Liver (tissue), 10 donors: ENCODE measurements at places on chromosomes 11 and 22. TPM values are rescaled to one million over a fixed set of nuclear protein-coding genes. Genes with fewer than 3 reads are reported as not detected.
A peak's percentile ranks its signal among the peaks of the same experiment; 100 is the strongest.

- no peak for DNase-seq
Observed at GRCh38 chr11:100930185-100930778, 199.3 kb downstream of the PGR start.

GRCh38 chr11:76885390-76886097, 24.8 kb downstream of the ACER3 start:
- DNase-seq: no peak

DNA sequence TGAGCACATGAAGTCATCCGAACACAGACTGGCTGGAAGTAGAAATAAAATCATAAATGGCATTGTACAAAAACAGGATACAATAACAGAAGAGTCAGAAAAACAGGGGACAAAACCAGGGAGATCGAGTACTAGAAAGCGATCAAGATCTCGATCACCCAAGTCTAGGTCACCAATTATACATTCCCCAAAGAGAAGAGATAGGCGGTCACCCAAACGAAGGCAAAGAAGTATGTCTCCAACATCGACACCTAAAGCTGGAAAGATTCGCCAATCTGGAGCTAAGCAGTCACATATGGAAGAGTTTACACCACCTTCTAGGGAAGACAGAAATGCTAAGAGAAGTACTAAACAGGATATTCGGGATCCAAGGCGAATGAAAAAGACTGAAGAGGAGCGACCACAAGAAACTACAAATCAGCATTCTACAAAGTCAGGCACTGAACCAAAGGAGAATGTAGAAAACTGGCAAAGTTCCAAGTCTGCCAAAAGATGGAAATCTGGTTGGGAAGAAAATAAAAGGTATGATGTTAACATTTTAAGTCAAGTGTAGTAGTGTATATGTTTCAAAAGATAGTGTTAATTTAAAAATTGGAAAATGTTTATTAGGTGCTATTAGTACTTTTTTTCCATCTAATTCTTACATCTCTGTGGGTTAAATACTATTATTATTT, 9.4 kb downstream of the PCF11 start:
- no peak for DNase-seq

GRCh38 chr22:50174382-50175190, 4.1 kb downstream of the PANX2 start:
- DNase-seq: no peak

GRCh38 chr11:68839911-68840641, 1.6 kb downstream of the CPT1A start:
- no peak for DNase-seq

GRCh38 chr11:17387811-17388210, 648 bp downstream of the KCNJ11 start:
- DNase-seq: no peak

GRCh38 chr11:8325591-8326304, 62.1 kb upstream of the LMO1 start:
- DNase-seq: no peak

GRCh38 chr11:70895366-70895670, 357.1 kb downstream of the SHANK2 start:
- no peak for DNase-seq

DNA sequence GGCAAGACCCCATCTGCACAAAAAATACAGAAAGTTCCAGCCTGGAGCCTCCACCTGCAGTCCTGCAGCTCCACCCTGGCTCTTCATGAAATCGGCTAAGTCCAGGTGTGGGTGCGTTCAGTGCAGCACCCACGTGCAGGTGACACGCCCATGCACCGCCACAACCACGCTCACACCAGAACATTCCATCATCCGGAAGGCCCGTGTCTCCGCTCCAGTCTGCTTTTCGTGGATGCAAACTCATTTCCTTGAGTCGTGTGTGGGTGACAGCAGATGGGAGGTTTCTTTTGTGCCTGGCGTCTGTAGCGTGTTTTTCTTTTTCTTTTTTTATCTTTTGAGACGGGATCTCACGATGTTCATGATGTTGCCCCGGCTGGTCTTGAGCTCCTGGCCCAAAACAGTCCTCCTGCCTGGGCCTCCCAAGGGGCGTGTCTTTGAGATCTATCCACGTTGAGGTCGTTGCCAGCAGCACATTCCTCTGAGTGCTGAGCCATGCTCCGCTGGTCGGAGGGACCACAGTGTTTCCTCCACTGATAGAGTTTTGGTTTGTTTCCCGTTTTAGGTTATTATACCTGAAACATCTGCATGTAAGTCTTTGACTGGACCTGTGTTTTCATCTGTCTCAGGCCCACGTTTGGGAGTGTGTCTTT, 7.2 kb downstream of the PTDSS2 start:
- no peak for DNase-seq

- DNase-seq: no peak
Observed at GRCh38 chr11:122071709-122072202, 44.3 kb downstream of the BLID start.

- DNase-seq: no peak
Observed at GRCh38 chr11:35608502-35608901, 9.8 kb upstream of the FJX1 start.

DNA sequence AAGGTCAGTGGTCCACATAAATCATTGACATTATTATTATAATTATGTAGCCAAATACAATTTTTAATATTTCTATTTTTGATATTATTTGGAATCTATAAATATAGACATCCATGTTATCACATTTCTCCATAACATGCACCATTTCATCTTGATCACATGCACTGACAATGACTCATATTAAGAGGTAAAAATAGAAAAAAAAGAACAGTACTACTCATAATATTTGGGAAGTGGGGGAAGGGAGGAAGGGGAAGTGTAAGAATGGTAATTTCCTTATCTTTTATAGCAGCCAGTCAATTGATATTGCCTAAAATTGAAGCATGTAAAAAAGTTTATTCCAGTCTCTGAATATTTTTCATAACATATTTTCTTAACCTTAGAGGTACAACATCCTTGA, 72.3 kb downstream of the ADM start:
- no peak for DNase-seq

DNA sequence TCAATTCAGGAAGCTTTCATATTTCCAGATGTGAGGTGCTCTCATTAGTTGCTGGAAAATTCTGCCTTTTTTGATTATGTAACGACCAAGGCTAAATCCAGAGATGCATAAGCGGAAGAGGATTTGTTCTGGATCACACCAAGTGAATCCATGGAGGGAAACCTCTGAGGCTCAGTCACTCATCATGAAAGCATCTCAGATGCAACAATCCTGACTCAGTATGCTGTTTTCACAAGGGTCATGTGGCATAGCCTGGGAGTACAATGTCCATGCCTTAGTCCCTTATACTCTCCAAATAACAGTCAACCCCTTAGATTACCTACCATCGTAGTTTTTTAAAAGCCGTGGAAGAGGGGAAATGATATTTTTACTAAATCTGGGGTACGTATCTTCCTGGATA, 445.6 kb downstream of the NTM start:
- no peak for DNase-seq

- DNase-seq: peak; percentile 40
Observed at GRCh38 chr11:127345819-127346459, 345.4 kb upstream of the KIRREL3 start.

DNA sequence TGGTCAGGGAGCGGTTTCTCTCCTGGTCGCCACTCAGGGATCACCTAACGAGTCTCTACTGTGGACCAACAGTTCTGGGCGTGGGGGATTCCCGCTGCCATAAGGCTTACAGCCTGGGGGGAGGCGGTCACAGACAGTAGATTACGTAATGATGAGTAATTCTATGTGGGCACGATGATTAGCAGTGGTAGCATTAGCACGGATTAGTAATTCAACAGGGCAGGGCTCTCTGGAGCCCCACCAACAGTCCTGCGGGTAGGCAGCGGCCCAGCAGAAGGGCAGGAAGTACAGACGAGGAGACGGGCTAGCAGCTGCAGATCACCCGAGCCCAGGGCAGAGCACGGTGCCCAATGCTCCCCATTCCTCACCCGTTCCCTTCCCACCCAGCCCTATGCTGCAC, 3.6 kb downstream of the SHISAL1 start:
- no peak for DNase-seq

DNA sequence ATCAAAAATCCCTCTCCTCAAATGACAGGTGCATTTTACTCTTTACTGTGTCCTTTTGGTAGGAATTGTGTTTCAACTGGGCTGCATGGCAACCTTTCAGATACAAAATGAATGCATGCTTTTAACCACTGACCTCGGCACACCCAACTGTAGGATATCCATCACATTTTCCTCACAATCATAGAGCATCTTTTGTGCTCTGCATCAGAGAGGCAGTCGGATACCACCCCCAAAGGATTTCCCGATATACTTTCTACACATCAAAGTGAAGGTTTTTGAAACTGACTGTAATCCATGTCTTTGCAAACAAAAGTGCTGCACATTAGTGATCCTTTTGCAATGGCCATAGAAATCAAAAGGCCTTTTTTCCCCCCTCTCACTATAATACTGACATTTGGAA, 9.1 kb downstream of the ME3 start:
- DNase-seq: no peak

DNA sequence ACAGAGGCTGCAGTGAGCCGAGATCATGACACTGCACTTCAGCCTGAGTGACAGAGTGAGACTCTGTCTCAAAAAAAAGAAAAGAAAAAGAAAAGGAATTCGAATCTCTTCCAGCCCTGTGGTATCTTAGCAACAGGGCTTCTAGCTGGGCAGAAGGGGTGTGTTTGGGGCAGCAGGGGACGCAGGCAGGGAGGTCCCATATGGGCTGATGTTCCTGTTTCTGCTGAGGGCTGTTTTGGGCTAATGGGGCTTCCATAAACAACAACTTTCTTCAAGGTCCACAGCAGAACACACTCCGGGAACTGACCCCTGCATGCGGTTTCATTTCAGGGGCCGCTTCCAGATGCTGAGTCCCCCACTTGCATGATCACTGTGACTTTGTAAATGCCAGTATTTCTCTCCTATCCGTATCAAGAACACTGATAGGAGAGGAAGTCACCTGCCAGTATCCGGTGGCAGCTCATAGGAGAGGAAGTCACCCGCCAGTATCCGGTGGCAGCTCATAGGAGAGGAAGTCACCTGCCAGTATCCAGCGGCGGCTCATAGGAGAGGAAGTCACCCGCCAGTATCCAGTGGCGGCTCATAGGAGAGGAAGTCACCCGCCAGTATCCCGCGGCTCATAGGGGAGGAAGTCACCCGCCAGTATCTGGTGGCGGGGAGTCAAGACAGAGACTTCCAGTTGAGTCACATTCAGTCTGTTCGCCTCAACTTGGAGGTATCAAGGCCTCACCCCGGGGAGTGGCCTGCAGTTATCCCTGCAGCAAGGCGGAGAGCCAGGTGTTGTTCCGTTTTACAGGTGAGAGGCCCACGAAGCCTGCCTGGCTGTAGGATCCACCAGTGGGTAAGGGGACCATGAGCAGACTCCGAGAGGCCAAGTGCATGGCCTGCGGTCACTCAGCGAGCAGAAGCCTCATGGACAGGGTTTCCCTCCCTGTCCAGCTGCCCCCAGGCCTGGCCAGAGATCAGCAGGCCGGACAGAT, 8.3 kb upstream of the FGF19 start:
- DNase-seq: no peak

- DNase-seq: no peak
Observed at GRCh38 chr11:123305601-123306375, 110.7 kb upstream of the CLMP start.

- no peak for DNase-seq
Observed at GRCh38 chr22:29194184-29194583, 11.5 kb upstream of the EMID1 start.

- DNase-seq: no peak
Observed at GRCh38 chr11:28628412-28628811, 520.2 kb downstream of the METTL15 start.

DNA sequence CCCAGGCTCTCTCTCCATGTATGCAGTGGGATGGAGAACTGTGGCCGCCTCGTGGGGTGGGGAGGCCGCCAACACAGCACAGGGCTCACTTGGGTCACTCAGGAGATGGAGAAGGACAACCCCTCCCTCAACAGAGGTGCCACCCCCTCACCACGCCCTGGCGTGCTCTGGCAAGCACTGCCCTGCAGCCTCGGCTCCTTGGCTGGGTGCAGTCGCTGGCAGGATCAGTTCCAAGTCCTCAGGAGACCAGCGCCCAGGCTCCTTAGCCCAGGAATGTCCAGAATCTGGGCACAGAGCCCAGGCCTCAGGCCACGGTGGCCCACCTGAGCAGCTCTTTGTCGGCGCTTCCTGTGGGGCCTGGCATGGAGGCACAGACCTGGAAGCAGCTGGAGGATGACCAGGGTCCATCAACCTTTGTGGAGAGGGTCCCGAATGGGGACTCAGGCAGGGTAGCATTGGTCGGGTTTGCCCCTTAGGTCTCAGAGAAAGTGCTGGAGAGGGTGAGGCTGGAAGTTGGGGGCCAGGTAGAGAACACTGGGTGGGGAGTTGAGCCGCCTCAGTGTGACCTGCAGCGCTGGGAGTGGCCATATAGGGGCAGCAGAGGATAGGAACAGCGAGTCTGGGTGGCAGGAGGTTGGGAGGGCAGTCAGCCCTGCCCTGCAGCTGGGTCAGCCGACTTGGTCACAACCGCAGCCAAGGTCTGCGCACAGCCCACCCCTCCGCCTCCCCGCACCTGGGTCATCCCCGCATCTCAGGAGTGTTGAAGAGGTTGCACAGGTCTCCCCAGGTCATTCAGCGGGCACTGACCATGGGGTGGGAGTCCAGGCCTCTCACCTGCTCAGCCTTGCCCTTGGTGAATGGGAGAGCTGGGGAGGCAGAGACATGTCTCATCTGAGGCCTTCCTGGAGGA, 8.2 kb downstream of the SUSD2 start:
- DNase-seq: peak; percentile 69

DNA sequence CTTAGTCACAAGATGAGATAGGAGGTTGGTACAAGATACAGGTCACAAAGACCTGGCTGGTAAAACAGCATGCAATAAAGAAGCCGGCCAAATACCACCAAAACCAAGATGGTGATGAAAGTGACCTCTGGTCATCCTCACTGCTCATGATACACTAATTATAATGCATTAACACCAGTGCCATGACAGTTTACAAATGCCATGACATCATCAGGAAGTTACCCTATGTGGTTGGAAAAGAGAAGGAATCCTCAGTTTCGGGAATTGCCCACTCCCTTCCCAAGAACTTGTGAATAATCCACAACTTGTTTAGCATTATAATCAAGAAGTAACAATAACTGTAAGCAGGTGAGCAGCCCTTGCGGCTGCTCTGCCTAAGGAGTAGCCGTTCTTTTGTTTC, 408.5 kb upstream of the RAG2 start:
- DNase-seq: no peak

CALCB gene
- polyA plus RNA-seq: 0.58 TPM

POTEH gene
- polyA plus RNA-seq: not detected

ZNHIT2 gene
- polyA plus RNA-seq: 13.9 TPM

SEPTIN5 gene
- 0.26 TPM for polyA plus RNA-seq

KCTD14 gene
- 7.2 TPM for polyA plus RNA-seq

IL17REL gene
- polyA plus RNA-seq: not detected

PTGDR2 gene
- polyA plus RNA-seq: 0.54 TPM

SLC22A25 gene
- 13.3 TPM for polyA plus RNA-seq

FAM180B gene
- polyA plus RNA-seq: not detected

BSCL2 gene
- polyA plus RNA-seq: 40.0 TPM
